GM23338 (cell line): ENCODE measurements at places on chromosomes 12 and 14. TPM values are rescaled to one million over a fixed set of nuclear protein-coding genes. Genes with fewer than 3 reads are reported as not detected.

FITM1 gene
- 0.53 and 0.57 TPM in 2 replicates for polyA plus RNA-seq

GRCh38 chr12:19926266-19926665 is 442.1 kb upstream of the PDE3A start:
- no peak for DNase-seq
- H3K27ac ChIP-seq: no peak overlapping the region
- no peaks in the 10 kb centered on the region for H3K36me3 ChIP-seq
- no peaks in the 10 kb centered on the region for H3K27me3 ChIP-seq
- H3K4me3 ChIP-seq: no peak overlapping the region

MGAT4C gene
- 4.1 and 4.5 TPM in 2 replicates for polyA plus RNA-seq

RASAL1 gene
- 2.6 and 2.7 TPM in 2 replicates for polyA plus RNA-seq

RNASE12 gene
- not detected in 2 replicates for polyA plus RNA-seq

GRCh38 chr12:12266389-12266872 is 413 bp downstream of the LRP6 start:
- peaks cover 26% of the 10 kb centered on the region for H3K4me1 ChIP-seq
- peak; percentile 74 for DNase-seq
- peak overlapping the region; percentile 98 for H3K4me3 ChIP-seq
- H3K27me3 ChIP-seq: no peaks in the 10 kb centered on the region
- H3K27ac ChIP-seq: peak overlapping the region; percentile 99

DNA sequence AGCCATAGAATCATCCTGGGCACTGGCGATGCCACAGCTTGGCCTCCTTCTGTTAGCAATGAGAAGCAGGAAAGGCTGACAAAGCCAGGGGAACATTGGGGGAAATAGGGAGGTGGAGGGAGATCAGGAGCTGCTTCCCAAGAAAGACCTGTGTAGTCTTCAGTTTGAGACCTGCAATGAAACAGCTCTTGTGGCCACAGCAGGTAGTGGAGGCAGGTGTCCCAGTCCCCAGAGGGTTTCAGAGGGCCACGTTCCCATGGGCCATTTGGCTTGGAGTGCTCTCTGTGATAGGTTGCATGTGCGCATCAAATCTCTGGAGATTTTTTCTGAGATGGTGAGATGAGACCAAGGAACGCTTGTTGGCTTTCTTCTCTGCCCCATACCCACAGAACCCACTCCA is 14.4 kb upstream of the OR6S1 start:
- H3K27me3 ChIP-seq: peaks cover 39% of the 10 kb centered on the region
- H3K4me1 ChIP-seq: peaks cover 15% of the 10 kb centered on the region; the same call in 1 of the 2 replicates
- no peak overlapping the region for H3K27ac ChIP-seq

GRCh38 chr12:87274594-87275245 is 754.5 kb downstream of the C12orf50 start:
- H3K4me3 ChIP-seq: no peak overlapping the region
- peak; percentile 80 for DNase-seq
- no peaks in the 10 kb centered on the region for H3K27me3 ChIP-seq
- no peaks in the 10 kb centered on the region for H3K4me1 ChIP-seq
- no peak overlapping the region for H3K27ac ChIP-seq
- H3K36me3 ChIP-seq: no peaks in the 10 kb centered on the region

DNA sequence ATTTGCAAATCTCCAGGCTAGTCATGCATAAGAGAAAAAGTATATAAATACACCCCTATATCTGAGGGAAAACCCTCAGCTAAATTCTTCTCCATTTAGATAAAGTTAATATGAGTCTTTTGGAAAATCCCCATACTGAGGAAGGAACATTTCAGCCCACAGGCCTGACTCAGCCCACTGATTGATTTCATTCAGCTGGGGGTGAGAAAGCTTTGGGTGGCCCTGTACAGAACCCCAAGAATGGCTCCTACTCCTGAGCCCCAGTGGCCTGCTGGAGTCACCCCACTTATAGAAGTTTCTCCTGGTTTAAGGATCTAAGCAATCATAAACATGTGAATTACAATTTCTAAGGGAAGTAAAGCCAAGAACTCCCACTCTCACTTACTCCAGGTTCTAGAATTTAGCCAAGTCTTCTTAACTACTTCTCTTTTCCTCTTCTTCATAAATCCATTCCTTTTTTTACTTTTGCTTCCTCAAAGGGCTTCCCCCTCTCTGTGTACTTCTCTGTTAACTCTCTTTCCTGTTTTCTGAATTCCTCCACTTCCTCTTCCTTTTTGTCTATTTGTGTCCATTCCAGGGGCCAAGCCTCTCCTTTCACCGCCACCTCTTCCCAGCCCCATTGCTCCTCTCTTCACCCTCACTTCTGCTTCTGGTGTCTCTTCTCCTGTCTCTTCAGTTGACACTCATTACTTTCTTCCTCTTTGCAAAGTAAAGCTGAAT is 21.0 kb downstream of the RTN1 start:
- no peaks in the 10 kb centered on the region for H3K36me3 ChIP-seq
- H3K4me3 ChIP-seq: no peak overlapping the region
- H3K27ac ChIP-seq: no peak overlapping the region
- DNase-seq: no peak

DNA sequence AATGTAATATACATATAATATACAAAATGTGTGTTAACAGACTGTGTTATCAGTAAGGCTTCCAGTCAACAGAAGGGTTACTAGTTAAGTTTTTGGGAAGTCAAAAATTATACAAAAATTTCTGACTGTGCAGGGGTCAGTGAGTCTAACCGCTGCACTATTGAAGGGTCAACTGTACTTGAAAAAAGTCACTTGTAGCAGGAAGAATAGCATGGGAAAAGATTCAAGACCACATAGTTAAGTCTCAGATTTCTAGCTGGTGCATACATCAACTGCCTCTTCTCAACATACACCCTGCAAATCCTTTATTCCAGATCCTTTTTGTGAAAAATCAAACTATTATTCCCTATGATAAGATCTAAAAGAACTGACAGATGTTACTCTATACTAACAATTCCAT is 5.9 kb downstream of the EPS8 start:
- no peak overlapping the region for H3K27ac ChIP-seq
- no peak for DNase-seq
- no peaks in the 10 kb centered on the region for H3K36me3 ChIP-seq
- H3K27me3 ChIP-seq: peaks cover 25% of the 10 kb centered on the region
- H3K4me1 ChIP-seq: peaks cover 6% of the 10 kb centered on the region
- H3K4me3 ChIP-seq: no peak overlapping the region

DNA sequence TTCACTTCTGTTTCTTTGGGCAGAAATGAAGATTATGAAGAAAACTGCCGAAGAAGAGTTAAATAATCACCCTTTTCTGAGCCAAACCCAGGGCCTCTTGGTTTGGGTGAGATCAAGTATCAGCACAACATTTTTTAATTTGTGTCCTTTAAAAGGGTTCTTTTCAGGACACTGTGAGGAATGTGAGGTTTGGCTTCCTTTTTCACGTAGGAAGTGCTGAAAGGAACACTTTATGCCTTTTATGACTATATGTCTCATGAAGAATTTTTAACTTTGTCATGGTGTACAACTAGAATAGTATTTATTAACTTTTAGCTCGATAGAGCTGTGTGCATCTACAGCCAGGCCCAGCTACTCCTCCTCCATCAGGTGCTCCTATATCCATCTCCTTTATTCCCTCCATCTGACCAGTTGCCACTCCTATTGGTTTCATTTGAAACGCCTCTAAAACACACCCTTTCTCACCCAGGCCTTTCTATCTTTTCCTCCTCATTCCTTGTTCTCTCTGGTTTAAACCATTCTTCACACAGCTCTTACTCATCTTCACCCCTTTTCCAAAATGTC is 103.6 kb upstream of the LRIG3 start:
- H3K27ac ChIP-seq: no peak overlapping the region
- no peak overlapping the region for H3K4me3 ChIP-seq
- no peaks in the 10 kb centered on the region for H3K36me3 ChIP-seq
- H3K27me3 ChIP-seq: no peaks in the 10 kb centered on the region

- no peaks in the 10 kb centered on the region for H3K27me3 ChIP-seq
- H3K4me3 ChIP-seq: no peak overlapping the region
- H3K36me3 ChIP-seq: no peaks in the 10 kb centered on the region
- DNase-seq: no peak
- peaks cover 17% of the 10 kb centered on the region for H3K4me1 ChIP-seq
Observed at GRCh38 chr14:50859296-50859624, 12.6 kb upstream of the ABHD12B start.

DNA sequence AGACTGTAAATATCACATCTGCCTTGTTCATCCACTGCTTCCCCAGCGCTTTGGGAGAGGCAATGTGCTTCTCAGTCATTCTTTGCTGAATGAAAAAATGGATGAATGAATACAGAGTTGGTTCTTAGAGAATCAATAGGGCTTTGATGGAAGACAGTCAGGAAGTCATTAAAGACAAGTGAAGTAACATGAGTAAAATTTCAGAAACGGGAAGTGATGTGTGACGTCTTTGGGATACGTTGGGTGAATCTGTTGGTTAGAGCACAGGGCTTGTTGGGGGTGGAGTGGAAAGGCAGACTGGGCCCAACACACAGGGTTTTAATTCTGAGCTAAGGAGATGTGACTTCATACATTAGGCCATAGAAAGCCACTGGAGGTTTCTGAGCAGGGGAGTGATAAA is 39.0 kb upstream of the NRXN3 start:
- no peak overlapping the region for H3K4me3 ChIP-seq
- H3K4me1 ChIP-seq: no peaks in the 10 kb centered on the region
- H3K27ac ChIP-seq: no peak overlapping the region
- DNase-seq: no peak

ANO2 gene
- 1.9 and 2.3 TPM in 2 replicates for polyA plus RNA-seq

ATXN3 gene
- 47.6 and 66.7 TPM in 2 replicates for polyA plus RNA-seq

C12orf56 gene
- polyA plus RNA-seq: 6.4 and 8.1 TPM in 2 replicates

GRCh38 chr14:30389134-30389876 is 169.7 kb upstream of the G2E3 start:
- no peaks in the 10 kb centered on the region for H3K36me3 ChIP-seq
- H3K27ac ChIP-seq: no peak overlapping the region
- no peaks in the 10 kb centered on the region for H3K4me1 ChIP-seq
- H3K27me3 ChIP-seq: no peaks in the 10 kb centered on the region
- no peak for DNase-seq

HAL gene
- 0.24 TPM in 1 of 2 replicates, not detected in the other for polyA plus RNA-seq

APOF gene
- polyA plus RNA-seq: not detected in 2 replicates

DNA sequence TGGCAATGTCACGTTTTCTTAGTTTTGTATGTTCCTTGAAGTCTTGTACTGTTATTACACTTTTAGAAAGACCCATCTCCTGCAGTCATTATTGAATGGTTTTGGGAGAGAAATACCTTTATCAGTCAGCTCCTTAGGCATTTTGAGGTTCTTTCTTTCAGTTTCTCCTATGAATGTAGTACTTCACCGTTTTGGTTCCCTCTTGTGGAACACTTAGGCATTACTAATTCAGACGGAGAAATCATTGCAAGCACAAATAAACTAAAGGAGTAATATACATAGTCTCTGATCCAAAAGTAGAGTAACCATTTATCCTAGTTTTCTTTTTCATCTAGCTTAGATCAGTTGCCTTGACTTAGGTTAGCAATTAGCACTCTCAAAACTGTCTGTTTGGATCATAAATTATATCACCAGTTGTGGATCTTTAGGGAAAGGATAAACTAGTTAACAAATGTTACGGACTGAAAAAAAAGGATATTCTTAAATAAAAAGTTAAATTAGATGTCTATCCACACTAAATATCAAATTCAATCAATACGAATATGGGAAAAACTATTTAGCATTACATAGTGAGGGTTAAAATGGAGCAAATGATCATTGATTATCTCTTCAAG is 1538.3 kb upstream of the SEL1L start:
- H3K36me3 ChIP-seq: no peaks in the 10 kb centered on the region
- H3K27ac ChIP-seq: no peak overlapping the region
- no peaks in the 10 kb centered on the region for H3K27me3 ChIP-seq
- no peaks in the 10 kb centered on the region for H3K4me1 ChIP-seq

DNA sequence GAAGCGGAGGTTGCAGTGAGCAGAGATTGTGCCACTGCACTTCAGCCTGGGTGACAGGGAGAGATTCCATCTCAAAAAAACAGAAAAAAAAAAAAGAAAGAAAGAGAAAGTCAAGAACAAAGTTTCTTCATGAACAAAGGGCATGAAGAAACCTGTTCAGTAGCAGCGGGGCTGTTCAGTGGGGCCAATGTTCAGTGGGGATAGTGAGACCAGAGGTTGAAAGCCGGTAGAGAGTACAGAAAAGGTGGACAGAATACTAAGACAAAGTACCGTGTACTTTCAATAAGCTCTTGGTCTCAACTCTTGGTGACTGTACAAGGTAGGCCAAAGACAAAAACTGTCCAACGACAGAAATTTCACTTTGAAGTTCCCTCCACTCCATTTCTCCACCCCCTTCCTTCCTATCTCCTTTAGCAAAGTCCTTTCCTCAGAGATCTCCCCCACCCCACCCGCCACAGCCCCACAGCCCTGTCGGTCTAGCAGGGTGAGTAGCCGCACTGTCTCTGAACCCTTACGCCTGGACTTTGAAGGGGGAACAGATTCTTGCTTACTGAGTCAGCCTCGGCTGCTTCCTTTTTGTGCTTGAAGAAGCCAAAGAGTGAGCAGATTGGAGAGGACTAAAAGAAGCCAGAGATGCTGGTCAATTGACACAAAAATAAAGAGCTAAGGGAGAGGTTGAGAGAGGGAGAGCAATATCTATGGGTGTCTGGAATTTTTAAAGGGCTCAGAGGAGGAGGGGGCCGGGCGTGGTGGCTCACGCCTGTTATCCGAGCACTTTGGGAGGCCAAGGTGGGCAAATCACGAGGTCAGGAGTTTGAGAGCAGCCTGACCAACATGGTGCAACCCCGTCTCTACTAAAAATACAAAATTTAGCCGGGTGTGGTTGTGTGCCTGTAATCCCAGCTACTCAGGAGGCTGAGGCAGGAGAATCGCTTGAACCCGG is 44.2 kb upstream of the FOS start:
- no peaks in the 10 kb centered on the region for H3K27me3 ChIP-seq
- H3K27ac ChIP-seq: no peak overlapping the region
- no peaks in the 10 kb centered on the region for H3K36me3 ChIP-seq
- no peak overlapping the region for H3K4me3 ChIP-seq
- peaks cover 12% of the 10 kb centered on the region for H3K4me1 ChIP-seq
- DNase-seq: no peak

- peaks cover 2% of the 10 kb centered on the region for H3K4me1 ChIP-seq
- H3K4me3 ChIP-seq: no peak overlapping the region
- no peak for DNase-seq
- 0 out of 2 replicates have a peak, but pooled peaks cover 24% of the 10 kb centered on the region for H3K36me3 ChIP-seq
Observed at GRCh38 chr14:102717276-102717675, 60.0 kb upstream of the TRAF3 start.

DNA sequence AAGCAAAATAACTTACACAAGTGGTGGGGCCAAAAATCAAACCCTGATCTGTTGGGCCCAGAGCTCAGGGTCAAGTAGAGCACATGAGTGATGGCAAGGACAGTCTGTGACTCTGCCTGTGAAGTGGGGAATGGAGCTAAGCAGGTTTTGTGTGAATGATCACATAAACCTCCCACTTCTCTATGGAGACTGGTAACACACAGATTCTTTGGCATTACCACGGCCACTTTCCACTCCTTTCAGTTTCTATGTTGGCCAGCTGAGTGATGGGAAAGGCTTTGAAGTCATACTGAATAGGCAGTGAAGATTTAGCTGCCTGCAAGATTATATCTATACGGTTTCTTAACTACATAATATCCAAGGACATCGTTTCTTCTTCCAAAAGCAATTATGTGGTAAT is 97.9 kb downstream of the ARMH4 start:
- H3K36me3 ChIP-seq: no peaks in the 10 kb centered on the region
- H3K4me1 ChIP-seq: no peaks in the 10 kb centered on the region
- no peak overlapping the region for H3K27ac ChIP-seq
- no peak for DNase-seq
